Muscle of arm (tissue), 14 donors: ENCODE measurements at places on chromosomes 3 and 15. TPM values are rescaled to one million over a fixed set of nuclear protein-coding genes. Genes with fewer than 3 reads are reported as not detected.
A peak's percentile ranks its signal among the peaks of the same experiment; 100 is the strongest.

GPR27 gene
- polyA plus RNA-seq, result 4.3 TPM

CELF6 gene
- polyA plus RNA-seq, result 1.4 TPM

CGNL1 gene
- polyA plus RNA-seq, result 8.8 TPM

MED12L gene
- 6.6 TPM for polyA plus RNA-seq

GOLGA8T gene
- not detected for polyA plus RNA-seq

SLC38A3 gene
- 3.1 TPM for polyA plus RNA-seq

UPK1B gene
- not detected for polyA plus RNA-seq

SERPINI2 gene
- polyA plus RNA-seq, result 0.20 TPM

DNA sequence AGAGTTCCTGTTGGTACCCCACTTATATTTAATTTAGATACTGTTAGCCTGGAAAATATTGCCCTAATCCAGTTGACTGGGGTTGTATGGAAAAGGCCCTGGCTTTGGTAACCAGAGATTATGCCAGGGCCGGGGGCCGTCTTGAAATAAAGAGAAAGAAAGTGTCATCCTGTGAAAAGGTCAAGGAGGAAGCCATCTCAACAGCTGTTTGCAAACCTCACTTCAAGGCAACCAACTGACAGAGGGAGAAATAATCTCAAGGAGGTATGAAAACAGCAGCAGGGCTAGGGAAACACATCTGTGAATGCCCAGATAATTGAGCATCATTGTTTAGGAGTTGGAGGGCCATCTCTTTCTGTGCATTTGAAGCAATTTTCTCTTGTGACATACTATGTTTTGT, 190.8 kb downstream of the SUCLG2 start:
- no peak for DNase-seq

- no peak for DNase-seq
Observed at GRCh38 chr3:51930439-51930838, 11.3 kb downstream of the RRP9 start.

DNA sequence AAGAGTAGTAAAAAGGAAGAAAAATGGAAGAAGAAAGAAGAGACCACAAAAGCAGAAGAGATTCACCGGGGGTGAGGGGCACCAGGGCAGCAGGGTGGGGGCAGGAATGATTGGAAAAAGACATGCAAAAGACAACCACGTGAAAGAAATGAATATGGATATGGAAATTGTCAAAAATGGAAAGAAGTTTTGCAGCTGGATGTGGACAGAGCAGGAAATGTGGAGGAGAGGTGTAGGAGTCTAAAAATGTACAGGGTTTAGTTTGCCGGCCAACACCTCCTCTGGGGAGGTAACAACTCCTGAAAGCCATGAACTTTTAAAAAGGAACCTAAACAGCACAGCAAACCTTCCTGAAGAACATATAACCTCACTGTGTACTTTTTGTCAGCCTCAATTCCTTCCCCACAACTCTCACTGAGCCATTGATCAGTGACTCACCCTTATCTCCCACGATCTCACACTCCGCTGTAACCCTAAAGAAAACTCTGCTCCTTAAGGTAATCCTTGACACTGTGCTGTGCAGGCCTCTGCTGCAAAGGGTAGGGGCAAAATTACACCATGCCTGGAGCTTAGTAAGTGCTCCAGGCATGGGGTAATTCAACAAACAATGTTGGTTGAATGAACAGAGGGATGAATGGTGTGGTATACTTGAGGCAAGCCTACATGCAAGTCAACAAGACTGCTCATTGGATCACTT, 100.2 kb upstream of the BOC start:
- DNase-seq, result no peak

DNA sequence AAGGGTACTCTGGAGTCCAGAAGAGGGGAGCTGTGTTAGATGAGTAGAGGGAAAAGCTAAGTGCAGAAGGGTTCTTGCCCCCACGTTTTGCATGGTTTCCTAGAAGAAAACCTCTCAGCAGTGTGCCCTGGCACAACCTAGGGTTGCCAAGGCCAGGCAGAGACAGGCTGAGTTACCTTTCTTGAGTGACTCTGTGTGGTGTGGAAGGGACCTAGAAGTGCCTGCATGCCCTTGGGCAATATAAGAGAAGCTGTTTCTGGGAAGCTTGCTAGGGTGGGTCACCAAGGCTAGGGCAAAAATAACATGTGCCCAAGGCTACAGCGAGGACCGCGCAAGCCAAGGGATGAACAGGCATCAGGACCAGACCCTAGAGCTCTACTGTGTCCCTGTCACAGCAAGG, 3.4 kb upstream of the SAMD7 start:
- no peak for DNase-seq

- DNase-seq, result no peak
Observed at GRCh38 chr15:101483462-101483861, 6.0 kb downstream of the PCSK6 start.

- DNase-seq, result no peak
Observed at GRCh38 chr3:17322106-17322793, 420.2 kb downstream of the TBC1D5 start.

DNA sequence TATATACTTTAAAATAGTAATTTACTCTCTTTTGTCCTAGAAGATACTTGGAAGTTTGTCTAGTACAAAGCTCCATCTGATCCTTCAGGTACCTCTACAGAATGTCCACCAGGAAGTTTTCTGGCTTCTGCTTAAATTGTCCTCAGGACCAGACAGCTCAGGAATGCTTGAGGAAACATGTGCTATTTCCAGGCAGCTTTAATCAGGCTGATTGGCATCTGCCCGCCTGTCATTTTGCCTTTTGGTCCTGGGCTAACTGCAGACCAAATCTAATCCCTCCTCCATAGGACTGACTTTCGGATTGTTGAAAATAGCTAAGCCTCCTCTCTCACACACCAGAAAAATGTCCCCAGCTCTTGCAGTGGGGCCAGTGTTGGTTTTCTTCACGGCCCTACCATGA, 113.4 kb upstream of the RGMA start:
- DNase-seq, result no peak

DNA sequence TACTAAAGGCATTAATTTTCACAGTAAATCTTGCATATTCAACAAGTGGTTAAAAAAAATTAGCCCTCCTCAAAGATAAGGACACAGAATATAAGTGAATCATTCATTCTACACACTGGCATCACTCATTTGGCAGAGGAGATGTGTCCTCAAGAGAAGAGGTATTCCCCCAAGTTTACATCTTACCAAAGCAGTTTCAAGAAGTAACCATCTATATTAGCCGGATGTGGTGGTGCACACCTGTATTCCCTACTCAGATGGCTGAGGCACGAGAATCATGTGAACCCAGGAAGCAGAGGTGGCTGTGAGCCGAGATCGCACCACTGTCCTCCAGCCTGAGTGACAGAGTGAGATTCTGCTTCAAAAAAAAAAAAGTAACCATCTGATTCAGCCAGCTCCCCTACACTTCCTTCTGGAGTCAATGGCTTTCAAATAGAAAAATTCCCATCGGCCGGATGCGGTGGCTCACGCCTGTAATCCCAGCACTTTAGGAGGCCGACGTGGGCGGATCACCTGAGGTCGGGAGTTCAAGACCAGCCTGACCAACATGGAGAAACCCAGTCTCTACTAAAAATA, 15.4 kb downstream of the RAF1 start:
- no peak for DNase-seq

DNA sequence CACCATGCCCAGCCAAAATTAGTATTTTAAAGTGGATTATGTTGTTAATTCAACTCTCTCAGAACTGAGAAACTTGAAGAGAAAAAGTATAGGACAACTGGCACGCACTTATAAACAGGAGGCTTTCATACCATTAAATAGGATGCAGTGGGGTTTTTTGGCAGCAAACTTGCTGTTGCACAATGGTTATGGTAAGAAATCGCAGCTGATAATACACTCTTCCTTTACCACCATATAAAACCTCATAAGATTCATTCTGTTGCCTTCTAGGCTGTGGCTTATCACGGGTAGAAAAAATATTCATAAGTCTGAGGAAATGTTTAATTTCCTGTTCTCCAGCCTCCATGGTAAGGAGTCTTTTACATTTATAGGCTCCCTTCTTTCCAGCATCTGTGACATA, 95.3 kb downstream of the TMCO5A start:
- no peak for DNase-seq

DNA sequence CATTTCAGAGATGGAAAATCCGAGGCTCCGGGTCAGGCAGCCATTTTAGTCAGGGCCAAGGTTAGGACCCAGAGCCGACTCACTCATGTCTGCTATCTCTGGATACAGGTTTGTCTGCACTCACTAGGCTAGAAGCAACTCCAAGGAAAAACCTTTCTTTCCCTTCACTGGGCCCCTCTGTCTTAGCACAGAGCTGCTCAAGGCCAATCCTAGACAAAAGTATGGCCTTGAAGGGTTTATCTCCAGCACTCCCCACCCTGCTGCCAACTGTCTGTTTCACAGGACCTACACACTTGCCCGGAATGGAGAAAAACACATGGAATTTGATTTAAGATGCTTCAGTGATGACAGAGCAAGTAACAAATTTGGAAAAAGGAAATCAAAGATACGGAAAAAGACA, 25.6 kb downstream of the ACAN start:
- DNase-seq, result no peak

- peak; percentile 59 for DNase-seq
Observed at GRCh38 chr3:126654571-126655383, at the start of gene TXNRD3. TSS of gene TXNRD3 (minus strand) at chr3:126655124.

DNA sequence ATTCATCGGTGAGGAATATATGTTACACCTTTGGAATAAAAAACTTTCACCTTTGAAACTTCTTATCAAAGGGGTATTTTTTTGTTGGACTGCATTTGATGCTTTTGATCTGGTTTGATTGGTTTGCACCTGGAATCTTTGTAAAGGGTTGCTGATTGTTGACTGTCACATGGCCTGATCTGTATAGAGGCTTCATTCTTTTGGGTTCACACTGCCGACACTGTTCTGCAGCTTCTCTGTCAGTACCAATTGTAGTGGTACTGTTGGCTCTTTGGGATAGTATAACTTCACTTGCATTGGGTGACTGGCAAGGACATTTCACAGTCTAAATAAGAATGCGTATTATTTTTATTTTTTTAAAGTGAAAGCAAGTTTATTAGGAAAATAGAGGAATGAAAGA, 155.7 kb downstream of the DOCK3 start:
- DNase-seq, result no peak

- no peak for DNase-seq
Observed at GRCh38 chr15:68389041-68389930, 42.7 kb downstream of the ITGA11 start.

DNA sequence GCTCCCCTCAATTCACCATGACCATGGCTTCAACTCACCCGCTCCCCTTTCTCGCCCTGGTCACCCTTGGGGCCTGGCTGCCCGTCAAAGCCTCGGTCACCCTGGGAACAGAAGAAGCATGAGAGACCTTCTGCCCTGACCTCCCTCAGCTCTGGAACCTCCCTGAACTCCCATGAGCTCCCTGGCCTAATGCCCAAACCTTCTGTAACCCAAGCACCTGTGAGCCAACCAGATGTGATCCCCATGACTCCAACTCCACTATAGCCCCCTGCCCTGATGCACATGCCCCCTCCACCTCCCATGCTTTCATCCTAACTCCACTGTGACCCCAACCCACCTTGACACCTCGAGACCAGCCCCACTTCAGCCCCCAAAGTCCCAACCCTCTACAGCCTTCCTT, 3.5 kb upstream of the UCN2 start:
- DNase-seq, result no peak

- DNase-seq, result no peak
Observed at GRCh38 chr3:28617821-28618220, 269.2 kb upstream of the AZI2 start.

GRCh38 chr3:57176045-57176444, 10.9 kb upstream of the IL17RD start:
- no peak for DNase-seq

- no peak for DNase-seq
Observed at GRCh38 chr3:18880691-18881090, 267.6 kb upstream of the KCNH8 start.

DNA sequence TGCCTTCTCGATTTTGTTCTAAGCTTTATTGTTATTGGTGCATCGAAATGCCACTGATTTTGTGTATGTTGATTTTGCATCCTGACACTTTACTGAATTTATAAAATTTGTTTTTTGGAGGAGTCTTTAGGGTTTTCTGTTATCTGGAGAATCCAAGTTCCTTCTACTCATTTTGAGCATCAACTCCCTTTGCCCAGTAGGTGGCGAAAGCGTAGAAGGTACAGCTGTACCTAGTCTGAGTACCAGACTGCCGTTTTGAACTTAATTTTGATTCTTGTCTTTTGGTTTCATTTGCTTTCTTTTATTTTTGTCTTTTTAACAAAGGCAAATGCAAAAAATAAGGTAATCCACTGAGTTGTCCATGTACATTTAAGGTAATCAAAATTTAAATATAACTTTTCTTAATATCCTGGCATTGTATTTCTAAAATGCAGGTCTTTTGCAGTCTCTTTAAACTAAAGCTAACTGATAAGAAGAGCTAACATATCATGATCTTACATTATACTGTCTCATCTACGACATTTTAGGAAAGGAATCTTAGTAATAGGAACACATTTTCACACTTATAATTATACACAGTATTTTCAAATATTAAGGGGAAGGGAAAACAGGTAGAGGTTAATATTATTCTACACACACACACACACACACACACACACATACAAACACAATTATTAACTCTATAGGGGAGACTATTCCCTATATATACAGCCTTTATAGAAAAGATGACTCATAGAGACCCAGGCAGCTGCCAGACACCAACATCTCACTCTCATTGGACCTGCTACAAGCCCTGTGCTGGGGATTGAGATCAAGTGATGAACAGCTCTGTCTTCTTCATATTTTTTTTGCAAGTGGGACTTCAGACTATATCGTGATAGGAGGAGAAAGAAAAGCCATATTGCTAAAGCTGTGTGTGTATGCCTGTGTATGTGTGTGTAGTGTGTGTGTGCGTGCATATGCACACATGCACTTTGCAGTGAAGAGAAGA, 71.8 kb downstream of the SYNPR start:
- peak; percentile 40 for DNase-seq

GRCh38 chr3:64179860-64180259, 45.4 kb downstream of the PRICKLE2 start:
- DNase-seq, result no peak

DNA sequence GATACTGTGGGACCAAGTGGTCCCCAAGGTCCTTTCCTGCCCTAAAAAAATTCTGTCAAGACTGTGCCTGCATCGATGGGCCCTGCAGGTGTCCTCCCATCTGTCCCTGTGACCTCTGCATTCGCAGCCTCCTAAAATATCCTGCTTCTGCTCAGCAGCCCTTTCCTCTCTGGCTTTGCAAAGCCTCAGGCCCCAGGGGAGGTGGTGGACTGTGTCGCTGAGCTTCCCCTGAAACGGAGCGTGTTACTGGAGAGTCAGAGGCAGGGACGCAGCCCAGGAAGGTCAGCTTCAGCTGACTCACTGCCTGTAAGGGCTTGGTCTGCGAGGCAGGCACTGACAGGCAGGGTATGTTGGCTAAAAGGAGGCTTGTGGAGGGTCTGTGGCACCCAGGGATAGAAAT, 110.0 kb downstream of the RAB11A start:
- DNase-seq, result no peak

GRCh38 chr15:87777054-87777561, 479.4 kb downstream of the NTRK3 start:
- no peak for DNase-seq

- no peak for DNase-seq
Observed at GRCh38 chr3:132445817-132446216, 28.5 kb downstream of the DNAJC13 start.

GRCh38 chr3:170976190-170976519, 50.4 kb downstream of the SLC2A2 start:
- DNase-seq, result no peak
